Aorta (tissue), 5 donors: ENCODE measurements at places on chromosomes 5 and 9. TPM values are rescaled to one million over a fixed set of nuclear protein-coding genes. Genes with fewer than 3 reads are reported as not detected.

DNA sequence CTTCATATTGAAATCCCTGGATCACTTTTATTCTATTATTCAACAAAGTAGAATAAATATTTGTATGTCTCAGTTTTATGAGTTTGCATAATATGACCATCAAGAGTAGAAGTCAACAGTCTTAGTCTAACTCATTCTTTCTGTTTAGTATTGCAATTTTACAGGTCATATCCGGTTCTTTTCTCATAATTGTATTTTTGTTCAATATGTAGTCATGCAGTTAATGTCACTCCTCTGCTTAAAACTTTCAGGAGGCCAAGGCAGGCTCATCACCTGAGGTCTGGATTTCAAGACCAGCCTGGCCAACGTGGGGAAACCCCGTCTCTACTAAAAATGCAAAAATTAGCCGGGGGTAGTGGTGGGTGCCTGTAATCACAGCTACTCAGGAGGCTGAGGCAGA is 148.4 kb upstream of the TRPM3 start:
- H3K27ac ChIP-seq = no peak overlapping the region
- no peak overlapping the region for H3K4me3 ChIP-seq
- DNase-seq = no peak
- H3K27me3 ChIP-seq = no peaks in the 10 kb centered on the region
- H3K36me3 ChIP-seq = no peaks in the 10 kb centered on the region

DNA sequence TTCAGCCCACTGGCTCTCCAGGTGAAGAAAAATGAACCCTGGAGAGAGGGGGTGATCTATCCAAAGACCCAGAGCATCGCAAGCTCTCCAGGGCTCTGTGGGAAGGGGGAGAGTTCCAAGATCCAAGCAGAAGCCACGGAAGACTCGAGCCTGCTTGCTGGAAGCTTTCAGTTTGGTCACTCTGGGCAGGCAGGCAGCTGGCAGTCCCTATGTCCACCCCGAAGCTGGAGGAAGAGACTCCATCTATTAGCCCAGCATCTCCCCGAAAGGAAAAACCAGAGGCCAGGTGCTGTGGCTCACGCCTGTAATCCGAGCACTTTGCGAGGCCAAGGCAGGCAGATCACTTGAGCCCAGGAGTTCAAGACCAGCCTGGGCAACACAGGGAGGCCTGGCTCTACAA is 10.7 kb upstream of the SPARC start:
- no peak for DNase-seq
- no peaks in the 10 kb centered on the region for H3K4me1 ChIP-seq
- no peak overlapping the region for H3K4me3 ChIP-seq
- H3K27ac ChIP-seq = peak overlapping the region; percentile 3
- no peaks in the 10 kb centered on the region for H3K36me3 ChIP-seq

DNA sequence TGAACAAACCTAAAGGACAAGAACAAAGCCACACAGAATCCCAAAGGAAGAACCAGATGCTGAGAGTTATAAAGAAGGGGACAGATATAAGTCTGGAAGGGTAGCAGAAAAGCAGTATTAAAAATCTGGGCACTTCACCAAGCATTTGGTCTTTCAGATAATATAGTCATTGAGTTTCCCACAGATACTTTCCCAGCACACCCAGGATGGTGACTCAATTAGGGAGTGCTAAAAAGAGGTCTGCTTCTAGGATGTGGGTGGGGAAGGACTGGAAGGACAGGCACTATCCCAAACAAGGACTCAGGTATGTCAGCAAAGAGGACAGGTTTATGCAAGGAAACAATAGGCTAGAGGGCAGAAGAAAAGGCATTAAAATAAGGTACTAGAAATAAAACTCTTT is 59.3 kb downstream of the DIAPH1 start:
- H3K27me3 ChIP-seq = no peaks in the 10 kb centered on the region
- H3K27ac ChIP-seq = peak overlapping the region; percentile 49
- peaks cover 2% of the 10 kb centered on the region for H3K4me1 ChIP-seq
- H3K4me3 ChIP-seq = no peak overlapping the region
- H3K36me3 ChIP-seq = peaks cover 7% of the 10 kb centered on the region
- no peak for DNase-seq

- no peak for DNase-seq
- peaks cover 2% of the 10 kb centered on the region for H3K4me1 ChIP-seq
- no peak overlapping the region for H3K27ac ChIP-seq
- no peaks in the 10 kb centered on the region for H3K36me3 ChIP-seq
- H3K27me3 ChIP-seq = no peaks in the 10 kb centered on the region
- no peak overlapping the region for H3K4me3 ChIP-seq
These were observed 57.6 kb downstream of the NR3C1 start for GRCh38 chr5:143345671-143346440.

GRCh38 chr5:132456987-132457361 is 33.6 kb downstream of the IRF1 start:
- no peaks in the 10 kb centered on the region for H3K27me3 ChIP-seq
- H3K4me1 ChIP-seq = no peaks in the 10 kb centered on the region
- DNase-seq = no peak
- no peak overlapping the region for H3K4me3 ChIP-seq

DNA sequence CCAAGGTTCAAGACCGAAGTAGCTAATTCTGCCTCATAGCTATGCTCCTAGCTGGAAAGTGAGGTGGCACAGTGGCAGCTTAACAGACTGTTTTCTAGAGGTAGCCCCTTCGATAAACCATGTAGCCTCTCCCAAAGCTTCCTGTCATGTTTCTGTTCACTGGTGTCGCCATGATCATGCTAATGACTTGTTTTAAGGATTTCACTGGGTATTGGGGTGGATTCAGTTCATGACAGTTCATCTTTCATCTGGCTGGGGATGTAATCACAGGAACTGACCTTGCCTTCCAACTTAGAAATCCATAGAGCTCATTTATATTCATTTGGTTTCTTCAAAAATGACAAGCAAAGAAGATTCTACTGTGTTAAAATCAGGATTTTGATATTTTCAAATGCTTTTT is 9.4 kb downstream of the POU5F2 start:
- H3K27me3 ChIP-seq = no peaks in the 10 kb centered on the region
- no peaks in the 10 kb centered on the region for H3K4me1 ChIP-seq

KCNV2 gene
- total RNA-seq = not detected

NEUROG1 gene
- total RNA-seq = not detected

- no peaks in the 10 kb centered on the region for H3K36me3 ChIP-seq
- peak; percentile 81 for DNase-seq
- peak overlapping the region; percentile 79 for H3K4me3 ChIP-seq
- no peaks in the 10 kb centered on the region for H3K4me1 ChIP-seq
- no peak overlapping the region for H3K27ac ChIP-seq
These were observed 730 bp downstream of the ZMYND19 start for GRCh38 chr9:137589441-137590122.

DNA sequence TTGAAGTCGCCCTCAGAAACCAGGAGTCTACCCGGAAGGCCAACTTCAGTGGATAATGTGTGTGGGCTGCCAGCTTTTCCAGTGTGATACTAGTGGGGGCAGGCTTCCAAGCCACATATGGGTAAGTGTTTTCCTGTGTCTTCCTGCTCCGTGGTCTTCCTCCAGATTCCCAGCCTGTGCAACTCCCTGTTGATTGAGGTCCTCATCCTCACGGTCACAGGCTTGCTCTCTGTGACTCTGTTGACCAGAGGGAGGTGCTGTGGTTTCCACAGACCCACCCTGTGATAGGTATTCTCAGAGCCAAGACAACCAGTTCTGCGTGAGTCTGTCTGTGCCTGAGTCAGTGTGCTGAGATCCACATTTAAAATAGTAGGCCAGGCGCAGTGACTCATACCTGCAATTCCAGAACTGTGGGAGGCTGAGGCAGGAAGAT is 388.0 kb upstream of the IRX2 start:
- no peak overlapping the region for H3K27ac ChIP-seq
- H3K36me3 ChIP-seq = no peaks in the 10 kb centered on the region
- no peak for DNase-seq
- H3K27me3 ChIP-seq = no peaks in the 10 kb centered on the region
- H3K4me3 ChIP-seq = no peak overlapping the region

- no peaks in the 10 kb centered on the region for H3K27me3 ChIP-seq
- H3K4me3 ChIP-seq = no peak overlapping the region
- no peaks in the 10 kb centered on the region for H3K4me1 ChIP-seq
- H3K27ac ChIP-seq = no peak overlapping the region
These were observed 4.1 kb downstream of the NR6A1 start for GRCh38 chr9:124766815-124767554.

GRCh38 chr9:123609844-123610243 is 253.8 kb downstream of the CRB2 start:
- no peak for DNase-seq
- no peak overlapping the region for H3K27ac ChIP-seq
- no peak overlapping the region for H3K4me3 ChIP-seq
- H3K4me1 ChIP-seq = no peaks in the 10 kb centered on the region
- H3K27me3 ChIP-seq = no peaks in the 10 kb centered on the region

- DNase-seq = no peak
- no peak overlapping the region for H3K27ac ChIP-seq
- no peaks in the 10 kb centered on the region for H3K27me3 ChIP-seq
- no peaks in the 10 kb centered on the region for H3K4me1 ChIP-seq
- no peaks in the 10 kb centered on the region for H3K36me3 ChIP-seq
These were observed 16.9 kb upstream of the SNCAIP start for GRCh38 chr5:122295138-122295537.

- no peaks in the 10 kb centered on the region for H3K27me3 ChIP-seq
- DNase-seq = no peak
- no peaks in the 10 kb centered on the region for H3K4me1 ChIP-seq
- H3K27ac ChIP-seq = no peak overlapping the region
- H3K36me3 ChIP-seq = peaks cover 10% of the 10 kb centered on the region
These were observed 11.2 kb downstream of the GPX3 start for GRCh38 chr5:151031554-151031953.

DNA sequence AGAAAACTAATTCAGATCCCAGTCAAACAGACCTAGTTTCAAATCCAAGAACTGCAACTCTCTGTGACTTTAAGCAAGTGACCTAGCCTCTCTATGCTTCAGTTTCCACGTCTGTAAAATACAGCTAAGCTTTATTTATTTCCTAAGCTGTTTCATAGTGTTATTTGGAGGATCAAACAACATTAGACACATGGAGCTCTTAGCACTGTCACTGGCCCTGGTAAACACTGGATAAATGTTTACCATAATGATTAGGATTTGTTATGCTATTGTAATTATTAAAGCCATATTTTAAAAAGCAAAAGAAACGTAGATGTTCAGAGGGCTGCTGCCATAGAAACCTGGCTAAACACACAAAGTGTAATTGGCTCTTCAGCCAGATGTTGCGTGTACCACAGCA is 26.6 kb upstream of the C5orf58 start:
- DNase-seq = no peak
- H3K27me3 ChIP-seq = no peaks in the 10 kb centered on the region
- H3K4me1 ChIP-seq = no peaks in the 10 kb centered on the region

DNA sequence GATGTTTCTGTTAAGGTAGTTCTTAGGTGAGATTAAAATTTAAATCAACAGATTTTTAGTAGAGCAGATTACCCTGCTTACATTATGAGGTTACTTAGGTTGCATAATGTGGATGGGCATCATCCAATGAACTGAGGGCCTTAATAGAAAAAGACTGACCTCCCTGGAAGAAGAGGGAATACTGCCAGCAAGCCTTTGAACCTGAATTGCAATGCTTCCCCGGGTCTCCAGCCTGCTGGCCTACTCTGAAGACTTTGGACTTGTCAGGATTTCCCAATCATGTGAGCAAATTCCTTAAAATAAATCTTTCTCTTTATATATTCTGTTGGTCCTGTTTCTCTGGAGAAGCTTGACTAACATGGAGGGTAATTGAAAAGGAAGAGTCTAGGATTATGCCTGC is 542.1 kb upstream of the ARRDC3 start:
- DNase-seq = no peak
- H3K4me1 ChIP-seq = no peaks in the 10 kb centered on the region
- no peak overlapping the region for H3K27ac ChIP-seq

HTR1A gene
- total RNA-seq = 0.52 TPM

DNA sequence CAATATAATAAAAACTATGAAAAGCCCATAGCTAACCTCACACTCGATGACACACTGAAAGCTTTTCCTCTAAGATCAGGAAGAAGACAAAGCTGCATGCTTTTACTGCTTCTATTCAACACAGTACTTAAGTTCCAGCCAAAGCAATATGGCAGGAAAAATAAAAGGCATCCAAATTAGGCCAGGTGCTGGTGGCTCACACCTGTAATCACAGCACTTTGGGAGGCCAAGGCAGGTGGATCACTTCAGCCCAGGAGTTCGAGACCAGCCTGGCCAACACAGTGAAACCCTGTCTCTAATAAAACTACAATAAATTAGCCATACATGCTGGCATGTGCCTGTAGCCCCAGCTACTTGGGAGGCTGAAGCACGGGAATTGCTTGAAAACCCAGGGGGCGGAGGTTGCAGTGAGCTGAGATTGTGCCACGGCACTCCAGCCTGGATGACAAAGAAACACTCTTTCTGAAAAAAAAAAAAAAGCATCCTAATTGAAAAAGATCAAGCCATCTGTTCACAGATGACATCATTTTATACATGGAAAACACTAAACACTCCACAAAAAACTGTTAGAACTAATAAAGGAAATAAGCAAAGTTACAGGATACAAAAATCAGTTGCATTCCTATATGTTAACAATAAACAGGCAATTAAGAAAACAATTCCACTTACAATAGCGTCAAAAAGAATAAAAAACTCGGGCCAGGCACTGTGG is 17.9 kb downstream of the ZFR start:
- peaks cover 2% of the 10 kb centered on the region for H3K4me1 ChIP-seq
- H3K27ac ChIP-seq = no peak overlapping the region
- H3K36me3 ChIP-seq = no peaks in the 10 kb centered on the region
- H3K4me3 ChIP-seq = no peak overlapping the region
- no peak for DNase-seq

- no peaks in the 10 kb centered on the region for H3K27me3 ChIP-seq
- DNase-seq = no peak
- no peak overlapping the region for H3K4me3 ChIP-seq
These were observed 20.8 kb downstream of the SV2C start for GRCh38 chr5:76104027-76104426.

GRCh38 chr5:119031011-119031886 is 39.6 kb upstream of the DMXL1 start:
- no peak overlapping the region for H3K27ac ChIP-seq
- H3K36me3 ChIP-seq = no peaks in the 10 kb centered on the region
- H3K27me3 ChIP-seq = no peaks in the 10 kb centered on the region
- DNase-seq = no peak
- no peak overlapping the region for H3K4me3 ChIP-seq
- H3K4me1 ChIP-seq = no peaks in the 10 kb centered on the region

GRCh38 chr9:109411069-109411761 is 86.9 kb downstream of the PTPN3 start:
- peaks cover 3% of the 10 kb centered on the region for H3K36me3 ChIP-seq
- H3K27me3 ChIP-seq = no peaks in the 10 kb centered on the region
- H3K4me3 ChIP-seq = no peak overlapping the region

GRCh38 chr5:127739807-127740384 is 36.7 kb downstream of the CCDC192 start:
- H3K36me3 ChIP-seq = no peaks in the 10 kb centered on the region
- no peaks in the 10 kb centered on the region for H3K27me3 ChIP-seq
- no peak for DNase-seq
- no peaks in the 10 kb centered on the region for H3K4me1 ChIP-seq
- H3K27ac ChIP-seq = no peak overlapping the region

CCL28 gene
- 5.3 TPM for total RNA-seq

- H3K27me3 ChIP-seq = no peaks in the 10 kb centered on the region
- no peak overlapping the region for H3K27ac ChIP-seq
- no peaks in the 10 kb centered on the region for H3K36me3 ChIP-seq
- DNase-seq = no peak
These were observed 2.0 kb downstream of the CTNNA1 start for GRCh38 chr5:138755084-138755748.

CTSV gene
- total RNA-seq = not detected

- H3K27ac ChIP-seq = no peak overlapping the region
- no peaks in the 10 kb centered on the region for H3K27me3 ChIP-seq
- DNase-seq = no peak
- H3K4me1 ChIP-seq = no peaks in the 10 kb centered on the region
These were observed 596.9 kb upstream of the CYLC2 start for GRCh38 chr9:102398205-102398604.

GABRA1 gene
- not detected for total RNA-seq

PALM2AKAP2 gene
- total RNA-seq = 155 TPM

PAEP gene
- not detected for total RNA-seq
